ENCODE measurements at places on chromosomes 6 and 20.

DNA sequence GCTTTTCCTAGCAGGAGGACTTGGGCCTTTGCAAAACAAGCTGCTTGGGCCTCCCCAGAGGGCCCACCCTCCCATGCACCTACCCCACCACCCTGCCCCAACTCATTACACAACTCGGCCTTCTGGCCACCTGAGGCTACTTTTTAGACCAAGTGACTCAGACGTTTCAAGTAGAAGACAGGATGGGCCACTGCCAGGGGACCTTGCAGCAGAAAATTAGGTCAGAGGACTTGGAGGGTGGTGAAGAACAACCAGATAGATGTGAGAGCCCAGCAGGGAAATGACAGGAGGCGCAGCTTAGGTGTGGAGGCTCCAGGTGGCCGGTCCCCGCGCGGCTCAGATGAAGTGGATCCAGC, 1.4 kb downstream of the PPP1R3D start:
- no peak for DNase-seq

GRCh38 chr20:58864346-58864745, 11.8 kb downstream of the GNAS start:
- DNase-seq, result peak; percentile 21

DNA sequence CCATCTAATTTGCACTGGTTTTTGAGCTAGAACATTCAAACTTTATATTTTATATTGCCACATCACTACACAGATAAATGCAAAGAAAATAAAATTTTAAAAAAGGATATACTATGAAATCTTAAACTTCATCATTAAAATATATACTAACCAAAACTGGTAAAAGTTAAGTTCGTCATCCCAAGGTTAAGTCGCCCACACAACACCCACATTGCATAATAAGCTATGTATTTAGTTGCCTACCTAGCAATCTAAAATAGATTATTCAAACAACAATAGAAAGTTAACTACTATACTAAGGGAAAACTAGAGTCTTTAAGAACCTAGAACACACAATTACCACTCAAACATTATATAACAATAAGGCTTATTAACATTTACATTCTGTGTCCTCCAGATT, 24.5 kb downstream of the PDE10A start:
- DNase-seq, result no peak

DNA sequence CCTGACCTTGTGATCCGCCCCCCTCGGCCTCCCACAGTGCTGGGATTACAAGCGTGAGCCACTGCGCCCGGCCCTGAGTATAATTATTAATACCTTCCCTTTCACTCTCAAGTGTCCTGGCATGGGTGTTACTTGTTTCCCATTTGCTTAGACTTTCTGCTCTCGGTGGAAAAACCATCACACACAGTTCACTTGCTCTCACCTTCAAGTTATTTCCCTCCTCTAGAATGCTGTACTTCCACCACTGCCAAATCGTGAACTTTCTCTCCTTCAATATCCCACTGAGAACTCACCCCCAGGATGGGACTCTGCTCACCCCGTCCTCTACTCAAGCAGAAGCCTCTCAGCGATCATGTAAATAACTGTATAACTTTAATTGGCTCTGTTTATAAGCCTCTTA, 4.6 kb upstream of the HIVEP1 start:
- DNase-seq, result no peak

DNA sequence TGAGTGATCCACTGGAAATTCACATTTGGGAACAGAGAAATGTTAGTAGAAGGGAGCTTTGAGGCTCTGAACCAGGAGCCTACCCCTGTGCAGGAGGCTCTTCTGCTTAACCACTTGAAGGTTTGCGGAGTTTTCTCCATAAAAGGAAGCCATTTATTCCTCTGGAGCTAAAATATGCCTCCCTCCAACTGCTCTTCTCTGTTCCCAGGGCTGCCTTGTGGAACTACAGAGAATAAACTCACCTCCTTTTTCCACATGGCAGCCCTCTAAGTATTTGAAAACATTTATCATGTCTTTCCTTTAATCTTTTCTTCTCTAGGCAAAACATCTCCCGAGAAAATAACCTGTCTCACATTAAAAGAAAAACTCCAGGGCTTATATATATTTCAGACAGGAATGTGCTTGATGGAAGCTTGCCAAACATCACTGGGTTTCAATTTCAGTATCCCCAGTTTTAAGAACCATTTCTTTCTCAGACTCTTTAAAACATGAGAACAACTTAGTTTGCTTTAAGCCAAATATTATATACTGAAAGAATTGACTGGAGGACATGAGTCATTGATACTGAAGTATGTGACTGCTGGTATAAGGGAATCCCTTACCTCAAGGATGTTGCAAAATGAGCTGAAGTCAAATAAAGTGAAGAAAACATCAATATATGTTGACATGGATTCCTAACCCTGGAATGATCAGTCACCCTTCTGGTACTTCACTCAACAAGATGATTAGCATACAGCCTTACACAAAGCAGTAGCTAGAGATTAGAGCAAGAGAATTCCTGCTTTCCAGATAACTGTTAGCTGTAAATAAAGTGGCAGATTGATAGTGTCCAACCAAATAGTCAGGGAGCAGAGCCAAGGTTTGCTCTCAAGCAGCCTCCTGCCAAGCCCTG, 74.0 kb downstream of the ZBTB2 start:
- no peak for DNase-seq

- DNase-seq, result no peak
These were observed 15.6 kb downstream of the BTN2A1 start for GRCh38 chr6:26473429-26473757.
